ENCODE measurements at places on chromosomes 5 and 9.

GRCh38 chr9:21968331-21969010 lies 25.7 kb downstream of the CDKN2A start:
- no peak for DNase-seq

- DNase-seq, result no peak
These were observed 43.3 kb downstream of the NCS1 start for GRCh38 chr9:130215341-130216119.

DNA sequence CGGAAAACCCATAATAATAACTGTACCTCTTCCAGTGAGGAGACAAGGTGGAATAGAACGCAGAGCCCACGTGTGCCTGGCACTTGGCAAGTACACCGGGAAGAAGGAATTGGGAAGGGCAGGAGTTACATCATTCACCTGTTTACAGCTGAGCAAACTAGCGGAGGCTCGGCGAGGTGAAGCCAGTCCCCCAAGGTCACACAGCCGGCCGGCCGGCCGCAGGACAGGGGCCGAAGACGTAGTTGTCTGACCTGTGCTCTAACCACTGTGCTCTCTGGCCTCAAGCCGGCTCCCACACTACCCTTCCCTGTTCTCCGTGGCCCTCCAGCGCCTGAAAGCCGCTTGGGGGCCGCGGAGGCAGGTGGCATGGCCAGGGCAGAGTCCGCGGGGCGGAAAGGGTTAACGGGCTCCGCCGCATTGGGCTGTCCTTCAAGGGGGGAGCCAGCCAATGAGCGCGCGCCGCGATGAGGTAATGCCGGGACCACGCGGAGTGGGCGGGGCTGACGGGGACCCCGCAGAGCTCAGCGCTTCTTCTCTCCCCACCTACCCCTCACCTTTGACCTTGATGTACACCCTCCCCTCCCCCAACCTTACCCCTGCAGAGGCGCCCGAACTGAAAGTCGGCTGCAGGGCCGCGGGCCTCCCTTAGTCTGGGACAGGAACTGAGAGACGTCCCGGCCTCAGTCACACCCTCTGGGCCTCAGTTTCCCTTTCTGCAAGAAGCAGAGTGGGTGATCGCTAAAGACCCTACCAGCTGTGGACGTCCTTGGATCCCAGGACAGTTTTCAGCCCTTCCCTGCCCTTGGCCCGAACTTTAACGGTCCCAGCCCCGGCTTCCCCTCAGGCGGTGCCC lies 125.1 kb downstream of the C9orf50 start:
- peak; percentile 97 for DNase-seq

DNA sequence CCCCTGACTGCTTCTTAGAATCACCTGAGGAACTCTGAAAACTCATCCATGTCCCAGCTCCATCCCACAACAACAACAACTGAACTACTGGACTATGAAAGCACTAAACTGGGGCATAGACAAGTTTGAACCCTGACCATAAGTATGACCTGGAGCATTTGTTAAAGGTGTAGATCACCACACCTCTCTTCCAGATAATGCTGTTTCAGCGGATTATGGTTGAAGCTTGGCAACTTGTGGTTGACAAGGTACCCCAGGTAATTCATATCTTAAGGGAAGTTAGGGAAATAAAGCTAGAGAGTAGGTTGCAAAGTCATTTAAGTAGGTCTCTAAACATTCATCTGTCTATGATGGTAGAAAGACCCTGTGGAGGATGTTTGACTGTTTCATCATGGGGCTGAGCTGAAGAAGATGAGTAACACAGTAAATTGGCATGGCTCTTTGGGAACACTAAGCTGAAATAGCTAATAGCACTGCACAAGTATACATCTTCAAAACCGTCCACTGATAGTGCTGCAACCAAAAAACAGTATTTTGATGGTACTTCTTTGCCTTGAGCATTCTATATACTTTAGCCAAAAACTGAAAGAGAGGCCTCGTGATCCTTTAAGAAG lies 80.2 kb downstream of the TMEM174 start:
- no peak for DNase-seq
